ENCODE measurements at places on chromosomes 2 and 18.
A peak's percentile ranks its signal among the peaks of the same experiment; 100 is the strongest.

DNA sequence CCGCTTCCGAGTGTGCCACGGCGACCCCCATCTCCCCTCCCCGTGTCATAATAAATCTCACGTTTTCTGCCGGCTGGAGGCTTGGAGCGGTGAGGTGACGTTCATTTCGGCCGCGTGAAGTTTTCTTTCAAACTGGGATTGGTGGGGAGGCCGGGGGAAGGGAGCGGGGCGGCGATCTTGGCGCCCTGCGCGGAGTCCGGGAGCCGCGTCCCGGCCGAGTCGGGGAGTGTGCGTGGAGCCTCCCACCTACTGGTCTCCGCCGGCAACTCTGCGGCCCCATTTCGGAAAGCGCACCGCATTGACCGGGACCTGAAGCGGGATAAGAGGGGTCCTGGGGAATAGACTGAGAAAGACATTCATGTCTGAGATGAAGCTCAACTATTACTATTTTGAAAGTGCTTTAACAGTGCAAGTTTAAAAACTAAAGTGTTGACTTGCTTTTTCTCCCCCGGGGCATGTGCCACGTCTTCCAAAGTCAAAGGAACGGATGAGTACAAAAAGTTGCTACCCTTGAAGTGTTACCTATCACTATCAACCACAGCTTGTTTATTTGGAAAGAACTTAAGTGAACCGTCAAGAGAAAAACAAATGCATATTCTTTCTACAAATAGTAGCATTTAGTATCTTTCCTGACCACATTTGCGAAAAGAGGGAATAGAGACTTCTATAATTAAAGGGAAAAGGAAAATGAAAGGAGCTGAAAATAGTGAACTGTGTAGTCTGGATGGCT lies 818 bp upstream of the IKZF2 start:
- peak; percentile 37 for DNase-seq

DNA sequence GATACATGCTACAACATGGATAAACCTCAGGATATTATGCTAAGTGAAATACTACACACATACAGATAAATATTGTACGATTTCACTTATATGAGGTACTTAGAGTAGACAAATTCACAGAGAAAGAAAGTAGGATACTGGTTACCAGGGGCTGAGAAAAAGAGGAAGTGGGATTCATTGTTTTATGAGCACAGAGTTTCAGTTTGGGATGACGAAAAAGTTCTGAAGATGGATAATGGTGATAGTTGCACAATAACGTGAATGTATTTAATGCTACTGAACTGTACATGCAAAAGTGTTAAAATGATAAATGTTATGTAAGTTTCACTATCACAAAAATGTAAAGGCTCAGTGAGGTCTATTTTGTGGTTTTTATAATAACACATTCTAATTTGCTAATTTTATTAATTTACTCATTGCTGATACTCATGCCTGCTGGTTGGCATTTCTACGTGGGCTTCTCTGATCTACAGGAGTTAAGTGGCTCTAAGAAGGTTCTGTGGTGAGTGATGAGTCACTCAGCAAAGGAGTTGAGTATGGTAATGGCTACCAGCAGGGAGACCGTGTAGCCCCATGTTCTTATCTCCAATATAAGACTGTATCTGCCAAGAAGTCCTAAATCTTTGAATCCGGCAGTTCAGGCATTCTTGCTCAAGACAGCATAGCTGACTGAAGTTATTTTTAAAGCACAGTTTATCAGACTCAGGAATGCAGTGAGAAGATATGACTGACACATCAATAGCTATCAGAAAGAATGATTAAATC lies 41.1 kb downstream of the UPP2 start:
- DNase-seq, result no peak

- DNase-seq, result no peak
Observed at GRCh38 chr18:28690836-28691495, 514.0 kb upstream of the CDH2 start.

DNA sequence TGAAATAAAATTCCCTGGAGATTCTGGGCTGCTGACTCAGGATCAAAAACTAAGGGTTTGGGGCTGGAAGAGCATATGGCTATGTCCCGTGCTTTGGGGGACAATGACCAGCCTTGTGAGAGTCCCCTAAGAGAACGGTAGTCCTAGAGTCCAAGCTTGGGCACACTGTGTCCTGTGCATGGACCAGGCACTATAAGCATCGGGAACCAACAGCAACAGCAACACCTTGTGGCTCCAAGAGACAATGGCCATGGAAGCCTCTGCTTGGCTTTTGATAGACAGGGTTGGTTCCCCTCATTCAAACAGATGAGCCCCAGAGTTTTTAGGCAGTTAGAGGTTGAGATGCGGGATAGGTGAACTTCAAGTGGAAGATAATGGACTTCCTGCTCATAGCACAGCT lies 294.4 kb upstream of the CHAC2 start:
- no peak for DNase-seq

DNA sequence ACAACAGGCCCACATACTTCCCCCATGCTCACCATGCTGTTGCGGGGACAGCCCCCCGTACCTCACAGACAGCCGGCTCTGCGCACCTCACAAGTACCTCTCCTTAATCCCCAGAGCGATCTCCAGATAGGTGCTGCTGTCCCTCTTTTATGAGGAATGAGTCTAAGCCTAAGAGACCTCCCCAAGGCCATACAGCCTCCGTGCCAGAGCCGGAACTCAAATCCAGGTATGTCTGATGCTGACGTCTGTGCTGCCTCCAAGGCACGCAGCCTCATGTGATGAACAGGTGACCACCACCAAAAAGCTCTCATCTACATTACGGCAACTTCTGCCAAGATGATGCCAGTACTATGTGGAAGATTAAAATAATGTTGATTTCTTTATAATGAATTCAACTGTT lies 85.2 kb downstream of the EIPR1 start:
- DNase-seq, result no peak

DNA sequence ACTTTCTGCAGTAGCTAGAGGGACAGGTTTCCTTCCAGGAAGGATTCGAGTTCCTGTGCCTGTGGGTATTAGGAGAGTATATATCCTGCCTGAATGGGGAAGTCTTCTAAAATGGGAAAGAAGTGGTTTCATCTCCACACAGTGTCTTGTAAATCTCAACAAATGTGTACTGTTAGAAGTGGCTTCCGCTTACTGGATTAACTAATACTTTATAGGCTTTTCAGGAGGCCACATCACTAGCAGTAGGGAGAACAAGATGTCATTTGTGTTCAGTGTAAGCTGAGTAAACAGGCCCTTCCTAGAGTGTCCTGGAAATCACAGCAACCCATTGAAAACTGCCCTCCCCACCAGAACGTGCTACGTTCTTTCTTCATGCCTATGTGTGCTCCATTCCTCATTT lies 12.5 kb upstream of the POLR1B start:
- DNase-seq, result no peak

DNA sequence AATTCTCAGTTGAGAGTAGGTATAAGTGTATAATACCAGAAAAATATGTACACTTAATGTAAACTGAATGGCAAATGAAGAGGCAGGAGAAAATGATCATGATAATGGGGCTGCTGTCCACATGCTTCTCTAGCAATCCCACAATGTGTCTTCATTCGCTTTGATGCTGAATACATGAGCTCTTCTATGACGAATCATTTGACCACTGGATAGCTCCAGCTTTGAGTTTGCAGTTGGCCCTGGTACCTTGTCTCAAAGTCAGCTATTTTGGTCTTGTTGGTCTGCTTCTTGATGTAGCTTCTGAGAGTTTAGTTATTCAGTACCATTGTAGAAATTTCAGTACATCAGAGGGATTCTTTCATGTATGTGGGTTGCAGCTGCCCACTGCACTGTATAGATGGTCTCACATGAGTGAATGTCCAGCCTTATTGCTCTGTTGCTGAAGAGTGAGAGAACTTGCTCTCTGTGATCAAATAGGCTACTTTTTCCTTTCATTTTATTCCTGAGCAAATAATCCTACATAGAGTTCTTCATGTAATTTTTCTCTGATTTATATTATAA lies 105.1 kb downstream of the TTC27 start:
- no peak for DNase-seq

GRCh38 chr2:84959566-84960506 lies 11.1 kb upstream of the KCMF1 start:
- peak; percentile 1 for DNase-seq

DNA sequence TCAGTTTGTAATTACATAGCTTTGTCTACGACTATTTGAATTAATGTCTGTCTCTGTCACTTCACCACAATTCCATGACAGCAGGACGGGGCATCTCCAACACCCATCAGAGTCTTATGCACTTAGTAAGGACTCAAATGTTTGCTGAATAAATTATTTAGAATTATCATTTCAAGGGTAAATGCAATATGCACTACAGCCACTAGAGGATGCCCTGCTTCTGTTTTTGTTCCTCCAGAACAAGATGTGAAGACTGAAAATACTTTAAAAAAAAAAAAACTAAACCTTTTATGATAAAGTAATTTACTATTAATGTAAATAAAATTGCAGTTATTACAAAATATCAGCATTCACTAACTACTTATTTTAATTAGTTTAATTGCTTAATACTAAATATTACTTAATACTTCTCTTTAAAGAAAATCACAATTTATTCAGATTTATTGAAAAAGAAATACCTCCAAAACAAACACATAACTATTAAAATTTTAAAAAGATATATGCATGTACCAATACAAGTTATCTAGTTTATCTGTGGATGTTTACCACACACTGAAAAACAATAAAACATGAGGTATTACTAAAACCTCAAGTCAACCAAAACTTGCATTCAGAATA lies 3.2 kb downstream of the PIGN start:
- peak; percentile 50 for DNase-seq

DNA sequence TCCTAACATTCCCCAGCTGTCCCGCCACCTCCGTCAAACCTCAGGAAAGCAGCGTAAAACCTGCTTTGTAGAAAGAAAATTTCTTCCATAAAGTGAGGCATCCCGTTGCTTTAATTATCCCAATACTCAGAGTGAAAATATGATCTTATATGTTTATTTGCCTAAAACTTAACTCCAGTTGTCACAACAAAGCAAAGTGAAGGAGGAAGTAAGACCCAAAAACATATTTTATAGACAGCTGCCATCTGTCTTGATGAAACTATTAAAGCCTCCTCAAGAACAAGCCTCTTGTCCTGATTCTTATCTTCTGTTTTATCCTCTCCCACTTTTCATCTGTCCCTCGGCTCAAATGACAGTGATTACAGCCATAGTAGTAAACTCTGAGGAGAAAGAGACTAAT lies 28.9 kb upstream of the LPIN2 start:
- no peak for DNase-seq

- DNase-seq, result no peak
Observed at GRCh38 chr2:190489475-190489874, 45.0 kb downstream of the NEMP2 start.

DNA sequence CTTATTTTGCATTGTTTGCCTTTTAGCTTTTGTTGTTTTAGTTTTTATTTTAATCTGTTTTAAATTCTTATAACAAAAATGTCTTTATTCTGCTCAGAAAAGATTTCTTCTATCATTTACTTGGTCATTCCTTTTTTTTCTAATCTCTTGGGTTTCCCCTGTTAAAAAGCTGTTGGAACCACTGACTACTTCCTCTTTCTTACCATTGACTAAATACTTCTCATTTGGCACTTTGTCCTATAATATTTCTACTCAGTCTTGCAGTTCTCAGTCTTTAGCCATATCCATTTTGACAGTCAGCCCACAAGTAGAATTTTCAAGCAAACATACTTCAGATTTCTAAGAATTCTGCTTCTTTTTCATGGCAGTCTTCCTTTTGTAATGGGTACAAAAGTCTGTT lies 567.2 kb downstream of the SATB2 start:
- no peak for DNase-seq

- no peak for DNase-seq
Observed at GRCh38 chr2:189487283-189488007, 46.2 kb downstream of the WDR75 start.

- no peak for DNase-seq
Observed at GRCh38 chr2:178002038-178002437, 70.5 kb downstream of the PDE11A start.

- no peak for DNase-seq
Observed at GRCh38 chr2:186526281-186526680, 40.2 kb downstream of the ZC3H15 start.

DNA sequence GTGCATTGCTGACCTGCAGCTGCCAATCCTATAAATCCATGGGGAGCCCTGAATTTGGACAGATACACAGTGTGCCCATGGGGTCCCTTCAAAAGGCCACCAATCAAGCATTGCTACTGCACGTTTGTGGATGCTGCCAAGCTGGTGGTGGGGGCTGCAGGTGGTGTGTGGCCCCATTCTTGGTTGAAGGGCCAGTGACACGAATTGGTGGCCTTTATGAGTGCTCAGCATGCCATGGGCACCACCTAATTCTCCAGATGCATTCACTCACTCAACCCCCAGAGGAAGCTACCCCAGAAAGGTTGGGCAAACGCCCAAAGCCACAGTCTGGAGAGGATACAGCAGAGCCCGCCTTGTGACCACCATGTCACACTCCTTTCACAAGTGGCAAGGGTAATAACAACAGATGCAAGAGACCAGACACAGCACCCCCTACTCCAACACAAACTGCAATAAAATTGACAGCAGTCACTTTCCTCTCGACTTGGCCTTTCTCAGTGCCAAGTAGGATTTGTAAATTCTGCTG lies 27.1 kb downstream of the MC2R start:
- DNase-seq, result no peak

GRCh38 chr2:143801561-143801960 lies 672.3 kb downstream of the ARHGAP15 start:
- no peak for DNase-seq

- DNase-seq, result peak; percentile 40
Observed at GRCh38 chr2:105409717-105410116, 10.9 kb upstream of the FHL2 start.

DNA sequence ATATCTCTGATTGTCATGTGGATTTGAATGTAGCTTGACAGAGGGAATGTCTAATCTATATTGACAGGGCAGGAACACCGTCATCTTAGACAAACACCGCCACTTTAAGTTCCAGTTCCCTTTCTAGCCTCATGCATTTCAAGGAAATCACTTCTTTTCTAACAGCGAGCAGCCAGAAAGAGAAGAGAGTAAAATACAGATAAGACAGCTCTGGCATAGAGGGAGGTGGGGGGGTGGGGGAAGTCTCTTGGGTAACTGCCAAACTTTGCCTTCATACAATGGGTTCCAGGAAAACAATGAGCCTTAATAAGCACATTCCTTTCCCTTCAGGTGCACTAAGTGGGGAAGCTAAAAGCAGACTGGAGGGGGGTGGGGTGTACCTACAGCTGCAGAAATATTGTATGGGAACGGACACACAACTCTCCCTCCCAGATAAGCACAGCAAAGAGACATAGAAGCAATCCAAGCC lies 37.2 kb downstream of the CASP10 start:
- DNase-seq, result peak; percentile 45

DNA sequence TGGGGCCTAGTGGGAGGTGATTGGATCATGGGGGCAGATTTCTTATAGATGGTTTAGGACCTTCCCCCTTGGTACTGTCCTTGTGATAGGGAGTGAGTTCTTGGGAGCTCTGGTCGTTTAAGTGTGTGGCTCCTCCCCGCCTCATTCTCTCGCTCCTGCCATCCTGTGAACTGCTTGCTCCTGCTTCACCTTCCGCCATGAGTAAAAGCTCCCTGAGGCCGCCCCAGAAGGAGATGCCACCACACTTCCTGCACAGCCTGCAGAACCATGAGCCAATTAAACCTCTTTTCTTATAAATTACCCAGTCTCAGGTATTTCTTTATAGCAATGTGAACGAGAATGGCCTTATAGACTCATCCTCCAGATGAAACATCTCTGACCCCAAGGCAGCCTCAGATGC lies 101.5 kb downstream of the KCNF1 start:
- no peak for DNase-seq

- DNase-seq, result no peak
Observed at GRCh38 chr2:47917276-47917961, 11.1 kb upstream of the FBXO11 start.

GRCh38 chr2:213834331-213834730 lies 550.1 kb downstream of the SPAG16 start:
- DNase-seq, result no peak

Data from NCI-H1105 (cell line).